ENCODE measurements at places on chromosomes 4 and X. TPM values are rescaled to one million over a fixed set of nuclear protein-coding genes. Genes with fewer than 3 reads are reported as not detected.

SRPK3 gene
- 0.16 TPM for total RNA-seq

CTAG1A gene
- total RNA-seq, result not detected

TRPC5OS gene
- total RNA-seq, result under 0.01 TPM

ARHGEF6 gene
- total RNA-seq, result 23.1 TPM

SSX4B gene
- total RNA-seq, result not detected

DNA sequence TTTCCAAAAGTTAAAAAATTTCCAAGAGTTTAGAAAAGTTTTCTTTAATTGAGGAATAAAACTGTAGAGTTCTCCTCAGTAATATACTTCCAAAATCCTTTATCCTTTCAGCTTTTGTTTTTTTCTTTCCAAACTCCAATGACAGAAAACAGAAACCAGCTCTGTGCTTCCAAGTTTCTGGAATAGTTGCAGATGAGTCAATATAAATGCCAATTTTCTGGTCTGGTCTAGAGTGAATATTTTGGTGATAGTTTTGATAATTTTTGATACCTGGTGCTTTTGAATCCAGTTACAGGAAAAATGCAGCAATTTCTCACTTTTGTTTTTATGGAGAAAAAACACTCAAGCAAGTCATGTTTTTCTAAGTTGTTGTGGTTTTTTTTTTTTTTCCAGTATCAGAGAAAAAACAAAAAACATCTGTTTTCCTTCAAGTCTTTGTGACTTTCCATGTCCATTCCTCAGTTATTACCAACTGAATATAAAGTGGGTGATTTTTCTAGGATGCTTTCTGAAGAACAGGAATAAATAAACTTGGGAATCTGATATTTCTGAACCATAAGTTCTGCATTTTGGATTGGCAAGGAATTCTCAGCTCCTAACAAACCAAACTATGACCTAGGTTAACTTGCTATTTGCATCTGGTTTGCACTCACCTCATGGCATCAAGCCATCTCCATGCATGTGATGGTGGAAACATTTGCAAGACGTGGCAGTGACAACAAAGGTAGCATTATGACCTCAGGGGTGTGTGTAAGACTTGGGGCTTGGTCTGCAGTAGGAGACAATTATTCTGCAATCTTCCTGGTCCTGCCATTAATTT is 139.1 kb downstream of the VEGFC start:
- DNase-seq, result no peak

GRCh38 chr4:175951794-175952193 is 113.8 kb upstream of the WDR17 start:
- no peak for DNase-seq

- DNase-seq, result no peak
These were observed 28.1 kb downstream of the SLC16A2 start for GRCh38 chrX:74449322-74449936.

GRCh38 chr4:68905939-68906779 is 45.4 kb downstream of the UGT2A3 start:
- DNase-seq, result no peak

- DNase-seq, result no peak
These were observed 2497.3 kb downstream of the ARAP2 start for GRCh38 chr4:33746979-33747378.

DNA sequence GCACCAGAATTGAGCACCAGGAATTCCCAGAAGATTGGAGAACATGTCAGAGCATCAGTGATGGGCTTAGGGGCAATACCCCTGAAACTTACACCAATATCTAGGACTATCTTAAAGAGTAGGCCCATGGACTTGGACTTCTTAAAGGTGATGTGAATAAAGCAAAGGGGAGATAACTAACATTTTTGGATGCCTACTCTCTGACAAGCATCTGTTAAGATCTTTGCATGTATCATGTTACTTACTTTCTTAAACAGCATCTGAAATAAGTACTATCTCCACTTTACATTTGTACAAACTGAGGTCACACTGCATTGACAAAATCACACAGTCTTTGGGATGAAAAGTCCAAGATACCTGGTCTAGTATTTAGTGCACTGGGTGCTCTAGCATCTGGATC is 258.6 kb upstream of the ARSJ start:
- no peak for DNase-seq

DNA sequence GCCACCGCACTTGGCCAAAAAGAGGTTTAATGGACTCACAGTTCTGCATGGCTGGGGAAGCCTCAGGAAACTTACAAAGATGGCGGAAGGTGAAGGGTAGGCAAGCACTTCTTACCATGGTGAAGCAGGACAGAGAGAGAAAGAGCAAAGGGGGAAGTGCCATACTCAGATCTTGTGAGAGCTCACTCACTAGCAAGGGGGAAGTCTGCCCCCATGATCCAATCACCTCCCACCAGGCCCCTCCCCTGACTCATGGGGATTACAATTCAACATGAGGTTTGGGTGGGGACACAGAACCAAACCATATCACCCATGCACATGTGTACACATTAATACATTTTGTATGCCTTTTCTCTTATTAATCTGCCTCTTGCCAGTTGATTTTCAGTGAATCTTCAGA is 77.2 kb upstream of the HSD17B10 start:
- DNase-seq, result no peak

GRCh38 chr4:75714704-75715103 is 9.7 kb upstream of the USO1 start:
- DNase-seq, result no peak

DNA sequence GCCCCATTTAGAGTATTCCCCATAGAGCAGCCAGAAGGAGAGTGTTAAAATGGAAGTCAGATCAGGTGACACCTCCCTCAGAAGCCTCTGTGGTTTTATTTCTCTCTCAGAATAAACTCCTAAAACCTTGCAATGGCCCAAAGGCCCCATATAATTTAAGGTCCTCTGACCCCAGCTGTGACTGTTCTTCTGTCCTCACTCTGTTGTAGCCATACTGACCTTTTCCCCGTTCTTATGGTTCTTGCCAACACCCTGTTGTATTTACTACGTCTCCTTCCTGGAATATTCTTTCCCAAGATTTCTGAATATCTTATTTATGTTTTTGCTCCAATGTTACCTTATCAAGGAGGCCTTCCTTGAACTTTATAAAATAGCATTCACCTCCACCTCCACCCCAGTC is 18.0 kb downstream of the ADH7 start:
- no peak for DNase-seq

DNA sequence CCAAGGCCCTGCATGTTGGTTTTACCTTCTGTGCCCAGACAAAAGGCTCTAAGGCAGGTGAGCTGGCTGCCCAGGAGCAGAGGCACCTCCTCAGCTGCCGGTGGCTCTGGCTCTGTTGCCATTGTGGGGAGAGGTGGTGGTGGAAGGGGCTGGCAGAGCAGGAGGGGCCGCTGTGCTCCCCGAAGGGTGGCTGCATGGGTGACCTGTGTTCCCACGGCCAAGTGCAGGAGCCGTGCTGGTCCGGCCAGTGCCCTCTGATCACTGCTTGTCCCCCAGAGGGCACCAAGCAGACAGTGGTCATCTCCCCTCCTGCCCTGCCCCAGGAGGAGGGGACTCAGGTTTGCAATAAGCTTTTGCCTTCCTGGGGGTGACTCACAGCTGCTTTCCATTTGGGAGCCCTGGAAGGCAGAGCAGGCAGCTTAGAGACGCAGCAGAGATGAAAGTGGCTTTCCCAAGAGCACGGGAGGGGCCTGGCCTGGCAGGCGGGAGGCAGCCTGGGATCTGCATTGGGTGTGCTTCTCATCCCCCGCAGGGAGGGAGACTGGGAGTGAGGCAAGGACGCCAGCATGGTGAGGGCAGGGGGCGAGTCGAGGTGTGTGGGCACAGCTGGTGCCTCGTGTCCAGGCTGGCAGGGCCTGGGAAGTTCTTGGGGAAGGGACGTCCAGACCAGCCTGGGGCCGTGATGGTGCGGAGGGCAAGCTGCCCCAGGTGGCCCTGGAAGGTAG is 28.7 kb downstream of the DOK7 start:
- DNase-seq, result no peak

GRCh38 chr4:1015179-1015578 is 3.8 kb downstream of the FGFRL1 start:
- no peak for DNase-seq

DNA sequence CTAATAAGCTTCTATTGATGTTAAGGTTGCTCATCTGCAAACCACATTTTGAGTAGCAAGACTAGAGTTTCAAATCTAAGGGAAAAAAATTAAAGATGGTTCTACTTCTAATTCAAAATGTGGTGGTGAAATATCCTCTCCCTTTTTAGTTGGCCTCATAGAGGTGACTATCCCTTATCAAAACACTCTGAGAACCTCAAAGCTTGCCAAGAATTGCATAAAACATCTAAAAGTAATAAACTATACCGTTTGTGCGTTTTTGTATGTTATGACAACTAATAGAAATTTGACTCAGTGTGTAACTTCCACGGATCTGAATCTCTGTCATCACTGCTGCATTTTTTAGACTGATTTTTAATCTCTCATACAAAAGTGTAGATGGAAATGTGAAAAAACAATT is 672.8 kb upstream of the GALNT7 start:
- DNase-seq, result no peak
